Ascending aorta (tissue), 2 donors: ENCODE measurements at places on chromosomes 16 and 17.

- no peak overlapping the region for H3K27ac ChIP-seq
- H3K4me1 ChIP-seq = no peaks in the 10 kb centered on the region
- no peak overlapping the region for H3K4me3 ChIP-seq
Observed at GRCh38 chr17:40490289-40490853, 11.1 kb downstream of the TNS4 start.

- H3K4me3 ChIP-seq = no peak overlapping the region
- H3K27ac ChIP-seq = no peak overlapping the region
- DNase-seq = no peak
- no peaks in the 10 kb centered on the region for H3K27me3 ChIP-seq
- H3K4me1 ChIP-seq = no peaks in the 10 kb centered on the region
Observed at GRCh38 chr17:10516638-10517037, 1.7 kb downstream of the MYH1 start.

- no peak overlapping the region for H3K27ac ChIP-seq
- H3K4me3 ChIP-seq = no peak overlapping the region
- no peaks in the 10 kb centered on the region for H3K4me1 ChIP-seq
- no peak for DNase-seq
- H3K27me3 ChIP-seq = no peaks in the 10 kb centered on the region
- no peaks in the 10 kb centered on the region for H3K36me3 ChIP-seq
Observed at GRCh38 chr16:67350324-67350723, 23.7 kb downstream of the LRRC36 start.

DNA sequence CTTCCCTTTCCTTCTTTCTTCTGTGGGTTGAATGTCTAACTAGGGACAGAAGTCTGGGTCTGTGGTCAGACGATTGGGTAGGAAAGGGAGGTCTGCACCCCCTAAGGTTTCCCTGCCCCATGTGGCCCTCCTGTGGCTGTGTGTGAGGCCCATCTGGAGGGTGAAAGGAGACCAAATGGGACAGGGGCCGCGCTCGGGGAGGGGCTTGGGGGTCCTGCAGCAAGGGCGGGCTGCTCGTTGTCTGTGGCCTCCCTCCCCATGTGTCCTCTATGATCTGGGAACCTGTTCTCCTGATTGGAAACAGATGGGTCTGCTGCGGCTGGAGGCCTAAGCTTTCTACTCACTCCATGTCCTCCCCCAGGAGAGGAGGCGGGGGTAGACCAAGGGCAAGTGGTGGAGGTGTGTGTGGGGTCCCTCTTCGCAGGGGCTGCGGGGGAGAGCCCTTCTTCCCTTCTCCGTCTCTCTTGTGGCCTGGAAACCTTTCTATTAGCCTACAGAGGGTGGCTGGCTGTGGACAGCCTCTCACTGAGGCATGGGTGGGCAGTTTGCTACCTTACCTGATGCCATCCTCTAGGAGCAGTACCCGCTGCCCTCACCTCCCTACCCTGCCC is 18.6 kb downstream of the IGFBP4 start:
- peaks cover 5% of the 10 kb centered on the region for H3K36me3 ChIP-seq
- H3K27ac ChIP-seq = no peak overlapping the region
- no peaks in the 10 kb centered on the region for H3K27me3 ChIP-seq
- no peak overlapping the region for H3K4me3 ChIP-seq
- H3K4me1 ChIP-seq = peaks cover 19% of the 10 kb centered on the region

GRCh38 chr17:49932138-49932723 is 36.8 kb upstream of the DLX4 start:
- no peaks in the 10 kb centered on the region for H3K4me1 ChIP-seq
- no peaks in the 10 kb centered on the region for H3K36me3 ChIP-seq
- no peak overlapping the region for H3K27ac ChIP-seq
- H3K4me3 ChIP-seq = no peak overlapping the region

DNA sequence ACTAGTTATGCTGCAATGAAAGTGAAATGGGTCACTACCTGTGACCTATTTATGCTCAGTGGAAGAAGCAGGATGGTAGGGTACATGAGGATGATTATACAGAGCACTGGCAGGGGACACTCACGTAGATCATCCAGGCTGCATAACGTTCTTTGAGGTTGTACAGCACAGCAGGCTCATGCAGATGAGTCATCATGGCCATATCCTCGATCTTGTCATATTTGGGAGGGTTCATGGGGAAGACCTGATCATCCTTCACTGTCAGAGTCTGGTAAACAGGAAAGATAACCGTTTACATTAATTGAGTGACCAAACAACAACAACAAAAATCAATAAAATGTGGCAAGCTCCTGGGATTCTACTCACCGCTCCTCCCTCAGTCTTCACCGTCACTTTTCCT is 2.1 kb downstream of the MYH2 start:
- H3K27ac ChIP-seq = no peak overlapping the region
- H3K4me3 ChIP-seq = no peak overlapping the region
- no peaks in the 10 kb centered on the region for H3K4me1 ChIP-seq
- DNase-seq = no peak
- no peaks in the 10 kb centered on the region for H3K27me3 ChIP-seq
- H3K36me3 ChIP-seq = no peaks in the 10 kb centered on the region

DNA sequence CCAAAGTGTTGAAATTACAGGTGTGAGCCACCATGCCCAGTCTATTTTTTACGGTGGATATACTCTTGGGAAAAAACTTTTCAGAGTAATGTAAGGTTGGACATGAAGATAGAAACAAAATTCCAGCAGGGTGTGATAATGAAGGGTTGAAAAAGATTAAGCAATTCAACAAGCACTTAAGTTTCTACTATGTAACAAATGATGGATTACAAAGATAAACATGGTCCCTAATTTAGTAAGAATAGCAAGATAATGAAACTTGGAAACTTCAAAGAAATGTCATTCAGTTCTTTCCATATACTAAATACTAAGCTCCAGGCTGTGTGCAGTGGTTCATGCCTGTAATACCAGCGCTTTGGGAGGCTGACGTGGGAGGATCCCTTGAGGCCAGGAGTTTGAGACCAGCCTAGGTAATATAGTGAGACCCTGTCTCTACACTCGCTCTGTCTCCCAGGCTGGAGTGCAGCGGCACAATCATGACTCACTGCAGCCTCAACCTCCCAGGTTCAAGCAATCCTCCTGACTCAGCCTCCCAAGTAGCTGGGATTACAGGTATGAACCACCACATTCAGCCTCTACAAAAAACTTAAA is 31.0 kb downstream of the PSMD12 start:
- H3K27ac ChIP-seq = no peak overlapping the region
- H3K27me3 ChIP-seq = no peaks in the 10 kb centered on the region
- peaks cover 4% of the 10 kb centered on the region for H3K36me3 ChIP-seq

GRCh38 chr16:68445458-68445857 is 2.9 kb downstream of the SMPD3 start:
- no peaks in the 10 kb centered on the region for H3K36me3 ChIP-seq
- DNase-seq = no peak
- H3K27ac ChIP-seq = no peak overlapping the region
- H3K27me3 ChIP-seq = peaks cover 2% of the 10 kb centered on the region

DNA sequence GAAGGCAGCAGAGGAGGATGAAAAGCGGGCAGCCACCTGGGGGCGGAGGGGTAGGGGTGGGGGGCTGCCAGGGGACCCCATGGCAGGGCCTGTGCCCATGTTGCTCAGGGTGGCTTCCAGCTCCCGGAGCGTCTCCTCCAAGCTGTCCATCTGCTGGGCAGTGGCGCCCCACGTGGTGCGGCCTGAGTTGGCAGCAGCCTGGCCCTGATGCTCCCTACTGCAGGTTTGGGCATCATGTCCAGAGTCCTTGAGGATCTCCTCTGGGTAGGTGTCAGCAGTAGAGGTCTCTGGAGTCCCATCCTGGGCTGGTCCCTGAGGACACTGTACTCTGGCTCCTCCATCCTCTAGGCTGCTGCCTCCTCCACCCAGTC is 60.9 kb downstream of the SRCIN1 start:
- no peaks in the 10 kb centered on the region for H3K36me3 ChIP-seq
- no peak for DNase-seq
- H3K4me3 ChIP-seq = no peak overlapping the region
- H3K4me1 ChIP-seq = no peaks in the 10 kb centered on the region

DNA sequence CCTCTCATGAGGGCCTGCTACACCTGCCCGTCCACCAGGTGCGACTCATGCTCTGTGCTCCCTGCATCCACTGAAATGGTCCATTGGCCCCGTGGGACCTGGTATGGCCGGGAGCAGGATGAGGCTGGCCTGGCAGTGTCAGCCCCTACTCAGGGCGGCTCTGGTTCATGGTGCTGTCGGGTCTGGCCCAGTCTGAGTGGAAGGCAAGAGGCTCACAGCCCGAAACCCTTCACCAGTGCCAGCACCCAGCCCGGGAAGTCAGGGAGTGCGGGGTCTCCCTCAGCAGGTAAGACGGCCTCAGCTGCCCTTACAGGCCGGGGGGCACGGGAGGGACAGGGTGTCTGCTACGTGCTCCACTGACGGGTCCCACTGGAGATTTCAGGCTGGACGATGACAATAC is 40.5 kb upstream of the RASD1 start:
- no peak for DNase-seq
- no peaks in the 10 kb centered on the region for H3K36me3 ChIP-seq
- H3K27me3 ChIP-seq = no peaks in the 10 kb centered on the region
- no peak overlapping the region for H3K4me3 ChIP-seq
- H3K4me1 ChIP-seq = no peaks in the 10 kb centered on the region
- H3K27ac ChIP-seq = no peak overlapping the region

GRCh38 chr17:44628243-44629188 is 27.8 kb upstream of the MEIOC start:
- no peaks in the 10 kb centered on the region for H3K4me1 ChIP-seq
- no peaks in the 10 kb centered on the region for H3K36me3 ChIP-seq
- no peak overlapping the region for H3K27ac ChIP-seq
- H3K4me3 ChIP-seq = no peak overlapping the region
- DNase-seq = no peak
- H3K27me3 ChIP-seq = no peaks in the 10 kb centered on the region

- H3K4me1 ChIP-seq = no peaks in the 10 kb centered on the region
- no peaks in the 10 kb centered on the region for H3K36me3 ChIP-seq
- no peak for DNase-seq
- H3K27me3 ChIP-seq = no peaks in the 10 kb centered on the region
- H3K4me3 ChIP-seq = no peak overlapping the region
Observed at GRCh38 chr16:13322336-13322735, 420.9 kb downstream of the SHISA9 start.

DNA sequence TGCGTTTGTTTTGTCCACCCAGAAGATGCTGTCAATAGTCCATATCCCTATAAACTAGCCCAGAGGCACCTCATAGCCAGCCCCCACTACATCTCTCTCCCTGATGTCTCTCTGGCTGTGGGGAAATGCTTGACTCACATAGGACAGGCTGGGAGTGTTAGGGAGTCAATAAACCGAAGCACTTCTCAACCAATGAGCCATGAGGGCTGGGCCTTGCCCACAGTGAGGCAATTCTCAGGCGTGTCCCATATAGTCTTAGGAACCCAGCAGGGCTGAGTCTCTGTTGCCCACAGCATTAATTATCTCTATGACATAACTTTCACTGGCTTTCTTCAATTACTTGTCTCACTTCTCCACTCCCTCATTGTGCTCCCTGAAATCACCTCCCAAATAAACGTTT is 387.3 kb upstream of the CDH11 start:
- no peaks in the 10 kb centered on the region for H3K36me3 ChIP-seq
- no peak overlapping the region for H3K27ac ChIP-seq
- no peaks in the 10 kb centered on the region for H3K4me1 ChIP-seq
- H3K4me3 ChIP-seq = no peak overlapping the region
- H3K27me3 ChIP-seq = no peaks in the 10 kb centered on the region
- DNase-seq = no peak

DNA sequence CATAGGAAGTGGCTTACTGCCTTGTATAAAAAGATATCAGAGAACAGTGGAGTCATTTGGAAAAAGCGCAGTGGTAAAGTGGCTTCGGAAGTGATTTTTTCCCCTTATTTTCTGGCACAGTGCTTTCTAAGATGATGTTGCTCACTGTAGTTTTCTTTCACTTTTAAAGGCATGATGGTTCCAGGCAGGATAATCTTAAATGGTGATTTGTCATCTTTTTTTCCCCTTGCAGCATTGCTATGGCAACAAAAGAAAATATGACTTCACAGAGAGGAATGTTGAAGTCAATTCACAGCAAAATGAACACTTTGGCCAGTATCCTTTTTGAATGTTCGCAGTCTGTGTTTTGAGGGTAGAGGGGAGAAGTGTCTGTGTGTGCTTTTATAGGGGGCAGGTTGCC is 42.5 kb downstream of the GOSR1 start:
- H3K36me3 ChIP-seq = peaks cover 32% of the 10 kb centered on the region
- H3K4me1 ChIP-seq = peaks cover 3% of the 10 kb centered on the region
- DNase-seq = no peak
- no peaks in the 10 kb centered on the region for H3K27me3 ChIP-seq
- H3K4me3 ChIP-seq = peak overlapping the region; percentile 28

DNA sequence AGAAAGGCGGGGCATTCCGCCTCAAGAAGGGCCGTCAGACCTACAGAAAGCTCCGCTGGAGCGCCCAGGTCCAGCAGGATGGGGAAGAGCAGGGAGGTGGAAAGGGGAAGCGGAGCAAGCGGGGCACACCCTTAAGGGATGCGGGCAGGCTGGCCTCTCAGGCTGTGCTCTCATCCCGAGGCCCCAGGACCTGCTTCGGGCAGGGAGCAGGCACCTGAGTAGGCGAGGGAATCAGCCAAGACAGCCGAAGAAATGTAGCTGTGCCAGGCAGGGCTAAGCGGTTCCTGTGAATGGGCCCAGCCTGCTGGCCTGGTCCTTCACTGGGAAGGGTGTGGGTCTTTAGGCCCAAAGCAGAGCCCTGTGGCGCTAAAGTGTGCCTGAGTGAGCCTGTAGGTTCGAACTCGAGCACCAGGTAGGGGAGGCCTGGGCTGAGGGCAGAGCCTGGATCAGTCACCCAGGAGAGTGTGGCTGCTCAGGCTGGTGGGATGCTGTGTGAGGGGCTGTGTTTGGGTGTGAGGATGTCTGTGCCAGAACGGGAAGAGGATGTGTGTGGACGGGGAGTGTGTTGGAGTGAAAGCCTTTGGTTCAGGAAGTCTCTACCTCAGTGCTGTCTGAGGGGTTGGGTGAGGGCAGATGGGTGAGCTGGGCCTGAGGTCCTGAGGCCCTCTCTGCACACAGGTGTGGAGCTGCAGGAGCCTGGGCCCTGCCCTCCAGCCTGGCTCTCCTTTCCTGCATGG is 3.3 kb downstream of the TBX4 start:
- H3K4me1 ChIP-seq = peaks cover 5% of the 10 kb centered on the region
- no peak overlapping the region for H3K27ac ChIP-seq
- H3K27me3 ChIP-seq = peaks cover 39% of the 10 kb centered on the region
- no peak for DNase-seq
- no peak overlapping the region for H3K4me3 ChIP-seq

DNA sequence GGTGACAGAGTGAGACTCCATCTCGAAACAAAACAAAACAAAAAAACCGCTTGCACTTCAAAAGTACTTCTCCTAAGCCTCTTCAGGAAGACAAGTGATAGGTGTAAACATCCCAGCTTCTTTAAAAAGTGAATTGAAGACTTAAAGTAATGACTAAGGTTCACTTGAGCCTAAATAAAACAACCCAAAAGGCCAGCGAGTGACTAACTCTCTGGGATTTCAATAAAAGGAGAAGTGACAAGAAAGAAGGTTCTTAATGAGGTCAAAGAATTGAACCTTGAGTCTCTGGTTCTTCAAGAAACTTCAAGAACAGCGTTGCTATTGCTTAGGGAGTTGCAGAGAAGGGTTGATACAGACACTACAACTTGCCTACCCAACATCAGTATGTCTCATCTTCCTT is 42.2 kb downstream of the STX8 start:
- no peaks in the 10 kb centered on the region for H3K4me1 ChIP-seq
- H3K27me3 ChIP-seq = no peaks in the 10 kb centered on the region
- no peak overlapping the region for H3K27ac ChIP-seq
